SJCRH30 (cell line): ENCODE measurements at places on chromosomes 7 and 10. TPM values are rescaled to one million over a fixed set of nuclear protein-coding genes. Genes with fewer than 3 reads are reported as not detected.

GRCh38 chr7:30476459-30477145, 2.0 kb downstream of the NOD1 start:
- no peak for DNase-seq
- H3K27ac ChIP-seq: no peak overlapping the region
- H3K36me3 ChIP-seq: no peaks in the 10 kb centered on the region
- H3K4me3 ChIP-seq: no peak overlapping the region

DNA sequence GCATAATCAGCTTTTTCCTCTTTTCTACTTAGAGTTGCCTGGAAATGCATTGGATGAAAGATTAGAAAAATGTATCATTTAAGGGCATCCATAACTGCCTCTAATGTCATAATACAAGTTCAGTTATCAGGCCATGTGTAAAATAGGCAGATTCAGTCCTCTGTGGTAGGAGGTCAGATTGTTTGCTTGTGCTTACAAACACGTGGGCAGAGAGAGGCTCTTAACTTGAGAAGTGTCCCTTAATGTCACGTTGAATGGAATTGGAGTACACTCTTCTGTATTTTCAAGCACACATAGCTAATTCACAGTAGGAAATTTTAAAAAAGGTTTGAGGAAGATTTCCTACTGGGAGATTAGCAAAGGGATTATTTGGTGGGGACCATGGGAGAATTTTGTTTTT, 359.8 kb upstream of the MTPN start:
- H3K4me3 ChIP-seq: no peak overlapping the region
- H3K27ac ChIP-seq: no peak overlapping the region
- H3K27me3 ChIP-seq: no peaks in the 10 kb centered on the region
- no peak for DNase-seq
- H3K36me3 ChIP-seq: no peaks in the 10 kb centered on the region

The CDK6 gene
- 184 and 194 TPM in 2 replicates for total RNA-seq

DNA sequence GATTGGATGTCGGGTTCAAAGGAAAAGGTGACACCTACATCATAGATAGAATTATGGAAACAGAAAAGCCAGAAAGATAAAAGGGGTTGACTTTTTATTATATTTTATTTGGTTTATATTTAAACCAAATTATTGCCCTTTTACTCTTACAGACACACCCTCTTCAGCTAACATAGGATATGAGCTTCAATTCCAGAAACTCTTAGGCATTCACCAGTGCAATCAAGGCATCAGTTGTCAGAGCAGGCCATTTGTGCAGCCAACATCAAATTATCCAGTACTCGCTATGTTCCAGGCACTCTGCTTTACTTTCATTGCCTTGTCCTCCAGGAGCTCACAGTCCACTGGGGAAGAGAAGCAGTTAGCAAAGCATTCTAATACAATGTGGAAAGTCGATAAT, 347.5 kb downstream of the TFEC start:
- peaks cover 14% of the 10 kb centered on the region; the same call in 1 of the 2 replicates for H3K4me1 ChIP-seq
- H3K36me3 ChIP-seq: no peaks in the 10 kb centered on the region
- no peak for DNase-seq
- no peak overlapping the region for H3K27ac ChIP-seq

- H3K27me3 ChIP-seq: no peaks in the 10 kb centered on the region
- H3K27ac ChIP-seq: no peak overlapping the region
- no peak overlapping the region for H3K4me3 ChIP-seq
Measured at GRCh38 chr7:103962070-103962469, 27.4 kb downstream of the RELN start.

DNA sequence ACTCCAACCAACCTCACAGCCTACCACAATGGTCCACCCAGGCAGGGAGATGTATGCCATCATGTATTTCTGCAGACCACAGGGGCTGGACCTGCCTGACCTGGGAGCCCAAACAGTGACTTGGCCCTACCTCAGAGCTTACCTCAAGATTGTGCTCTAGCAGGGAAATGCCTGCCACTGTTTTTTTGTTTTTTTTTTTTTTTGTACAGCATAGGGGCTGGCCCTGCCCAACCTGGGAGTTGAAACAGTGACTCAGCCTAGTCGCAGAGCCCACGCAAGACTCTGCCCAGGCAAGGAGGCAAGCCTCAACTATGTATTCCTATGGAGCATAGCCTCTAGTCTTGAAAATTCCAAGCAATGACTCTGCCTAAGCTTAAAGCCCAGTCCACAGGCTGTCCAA, 39.3 kb upstream of the CDK6 start:
- H3K36me3 ChIP-seq: no peaks in the 10 kb centered on the region
- no peak overlapping the region for H3K4me3 ChIP-seq
- no peaks in the 10 kb centered on the region for H3K27me3 ChIP-seq
- DNase-seq: no peak
- no peak overlapping the region for H3K27ac ChIP-seq
